ENCODE measurements at places on chromosomes 5 and 9.
A peak's percentile ranks its signal among the peaks of the same experiment; 100 is the strongest.

DNA sequence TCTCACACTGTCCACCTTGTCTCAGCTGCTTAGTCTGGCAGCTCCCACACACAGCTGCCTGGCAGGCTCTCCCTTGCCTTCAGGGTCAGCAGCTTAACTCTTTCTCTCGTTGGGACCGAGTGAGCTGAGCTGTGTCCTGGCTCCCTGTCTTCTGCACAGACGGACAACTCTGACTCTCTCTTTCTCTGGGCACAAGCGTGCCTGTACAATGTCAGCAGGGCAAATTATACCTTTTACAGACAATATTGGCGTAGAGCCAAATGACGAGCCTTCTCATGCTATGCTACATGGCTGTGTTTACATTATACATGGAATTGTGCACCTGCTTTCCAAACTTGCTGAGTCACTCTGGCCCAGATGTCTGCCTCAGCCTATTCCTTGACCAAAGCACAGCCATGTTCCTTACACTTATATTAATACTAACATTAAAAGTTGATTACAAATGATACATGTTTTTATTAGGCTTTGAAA is 188.6 kb downstream of the CYLC2 start:
- no peak for DNase-seq

GRCh38 chr5:59837071-59837470 is 56.5 kb downstream of the PDE4D start:
- DNase-seq: no peak

DNA sequence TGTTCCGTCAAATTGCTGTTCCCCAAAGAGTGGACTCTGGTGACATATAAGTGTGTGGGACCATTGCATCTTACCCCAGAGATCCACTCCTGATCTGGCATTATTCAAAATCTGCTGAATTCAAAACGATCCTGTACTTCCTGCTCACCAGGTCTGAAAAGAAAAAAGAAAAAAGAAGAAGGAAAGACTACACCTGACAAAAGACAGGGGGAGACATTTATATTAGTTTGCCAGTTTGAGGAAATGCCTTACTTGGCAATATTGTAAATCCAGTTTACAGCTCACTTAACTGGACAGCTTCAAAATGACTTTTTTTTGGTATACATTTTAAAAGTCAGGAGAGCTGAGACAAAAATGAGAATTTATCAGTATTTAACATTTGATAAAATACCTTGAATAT is 15.0 kb upstream of the GRHPR start:
- peak; percentile 16 for DNase-seq

- DNase-seq: no peak
These were observed 165.6 kb downstream of the YTHDC2 start for GRCh38 chr5:113678924-113679575.

GRCh38 chr9:96122751-96123150 is 179.2 kb downstream of the HSD17B3 start:
- no peak for DNase-seq

GRCh38 chr5:163459819-163460561 is at the start of gene NUDCD2:
NUDCD2 (minus strand) TSS chr5:163460102; CDS start chr5:163460050, 52 bp downstream.
- DNase-seq: peak; percentile 96

GRCh38 chr5:57862471-57862911 is 379.9 kb upstream of the ACTBL2 start:
- DNase-seq: no peak

DNA sequence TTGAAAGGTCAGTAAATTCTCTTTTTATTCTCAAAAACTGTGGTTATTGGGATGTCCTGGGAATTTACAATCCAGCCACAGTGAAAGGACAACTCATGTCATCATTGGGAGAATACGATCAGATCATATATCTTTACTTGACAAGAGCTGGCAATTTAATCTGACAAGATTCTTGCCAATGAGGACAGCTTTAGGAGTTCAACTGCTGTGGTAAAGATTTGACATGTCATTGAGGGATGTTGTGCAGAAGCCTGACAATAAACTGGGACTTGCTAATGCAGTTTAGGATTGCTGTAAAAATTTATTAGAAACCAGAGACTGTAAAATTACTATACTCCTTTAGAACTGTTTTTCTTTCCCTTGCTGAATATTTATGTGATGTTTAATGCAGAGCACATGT is 1131.0 kb downstream of the MAT2B start:
- no peak for DNase-seq

GRCh38 chr5:96702503-96703383 is 40.6 kb downstream of the CAST start:
- DNase-seq: no peak

GRCh38 chr9:136603901-136604814 is 58.3 kb upstream of the NOTCH1 start:
- no peak for DNase-seq

DNA sequence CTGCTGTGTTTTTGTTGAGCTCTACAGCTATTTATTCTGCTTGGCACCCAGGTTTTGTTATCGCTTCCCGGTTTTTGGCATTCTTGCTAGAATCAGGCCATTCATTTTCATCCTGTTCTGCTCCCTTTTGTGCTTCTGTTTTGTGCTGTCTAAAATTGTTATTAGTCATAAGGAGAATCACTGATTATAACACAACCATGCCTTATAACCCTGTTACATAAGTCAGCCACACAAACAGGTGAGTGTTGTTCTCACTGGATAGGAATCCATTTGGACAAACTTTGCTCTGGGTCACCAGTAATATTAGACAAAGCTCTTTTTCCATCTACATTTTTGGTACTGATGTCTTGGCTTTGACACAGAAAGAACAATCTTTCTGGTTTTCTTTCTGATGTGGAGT is 622.8 kb downstream of the PSAT1 start:
- DNase-seq: no peak

GRCh38 chr9:126248680-126249079 is 77.9 kb upstream of the MVB12B start:
- no peak for DNase-seq

DNA sequence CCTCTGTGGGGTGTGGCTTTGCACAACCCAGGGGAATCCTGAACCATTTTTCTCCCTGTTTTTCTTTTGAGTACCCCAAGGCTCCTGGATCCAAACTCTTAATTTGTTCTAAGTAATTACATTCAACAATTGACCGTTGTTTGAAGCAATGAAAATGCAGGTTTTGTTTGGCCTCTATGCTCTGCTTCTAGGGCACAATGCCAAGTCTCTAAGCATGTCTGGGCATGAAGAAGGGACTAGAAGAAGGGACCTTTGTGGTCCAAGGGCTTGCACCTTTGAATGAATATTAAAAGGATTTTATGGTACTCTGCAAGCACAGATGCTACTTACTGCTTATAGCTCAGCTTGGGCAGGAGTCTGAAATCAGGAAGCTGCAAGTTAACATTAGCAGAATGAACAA is 6.6 kb upstream of the ENC1 start:
- no peak for DNase-seq

- DNase-seq: no peak
These were observed 404.0 kb downstream of the TLE4 start for GRCh38 chr9:79975621-79976256.

DNA sequence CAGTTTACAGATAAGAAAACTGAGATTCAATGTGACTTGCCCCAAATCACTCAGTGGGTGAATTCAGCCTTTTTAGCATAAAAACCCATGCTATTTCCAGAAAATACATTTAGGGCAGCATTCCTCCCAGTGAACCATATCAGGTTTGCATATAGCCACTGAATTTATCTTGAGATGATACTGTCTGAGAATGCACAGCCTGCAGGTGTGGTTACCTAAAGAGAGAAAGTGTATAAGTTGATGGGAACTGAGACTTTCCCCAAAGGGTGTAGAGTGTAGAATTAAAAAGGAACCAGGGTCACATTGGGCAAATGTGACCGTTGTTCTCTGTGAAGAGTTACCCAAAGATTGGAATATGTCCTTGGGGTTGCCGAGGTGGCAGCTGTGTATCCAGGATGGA is 100.0 kb upstream of the PIK3R1 start:
- no peak for DNase-seq

DNA sequence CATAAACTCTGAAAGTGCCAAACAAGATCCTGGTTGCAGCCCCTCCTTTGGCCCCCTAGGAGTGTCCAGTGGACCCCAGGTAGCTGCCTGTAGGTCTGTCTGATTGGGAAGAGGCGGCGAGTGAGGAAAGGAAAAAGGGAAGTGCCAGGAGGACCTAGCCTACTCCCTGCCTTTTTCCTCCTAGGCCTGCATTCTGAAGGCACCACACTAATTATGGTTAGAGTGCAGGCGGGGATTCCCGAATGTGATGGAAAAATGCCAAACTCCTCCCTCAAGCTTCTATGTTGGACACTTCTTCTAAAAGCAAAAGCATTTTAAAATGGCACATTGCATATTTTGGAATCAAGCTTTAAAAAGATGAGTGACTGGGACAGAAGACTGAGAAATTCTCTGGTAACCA is 83.2 kb upstream of the SMIM15 start:
- no peak for DNase-seq

DNA sequence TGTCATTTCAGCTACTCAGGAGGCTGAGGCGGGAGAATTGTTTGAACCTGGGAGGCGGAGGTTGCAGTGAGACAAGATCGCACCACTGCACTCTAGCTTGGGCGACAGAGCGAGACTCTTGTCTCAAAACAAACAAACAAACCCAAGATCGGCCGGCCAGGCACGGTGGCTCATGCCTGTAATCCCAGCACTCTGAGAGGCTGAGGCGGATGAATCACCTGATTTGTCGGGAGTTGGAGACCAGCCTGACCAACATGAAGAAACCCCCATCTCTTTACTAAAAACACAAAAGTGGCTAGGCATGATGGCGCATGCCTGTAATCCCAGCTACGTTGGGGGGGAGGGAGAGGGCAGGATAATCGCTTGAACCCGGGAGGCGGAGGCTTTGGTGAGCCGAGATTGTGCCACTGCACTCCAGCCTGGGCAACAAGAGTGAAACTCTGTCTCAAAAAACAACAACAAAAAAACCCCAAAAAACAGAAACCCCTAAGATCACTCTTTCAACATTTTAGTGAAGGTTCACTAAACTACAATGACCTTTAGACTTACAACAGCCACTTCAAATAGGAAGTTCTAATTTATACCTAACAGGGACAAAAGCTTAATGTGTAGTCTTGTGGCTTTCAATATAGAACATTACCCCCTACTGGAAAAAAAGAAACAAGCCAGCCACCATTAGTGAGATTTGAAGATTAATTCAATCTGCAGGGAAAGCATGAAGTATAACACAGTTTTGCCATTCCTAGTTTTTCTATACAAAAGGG is 7.0 kb downstream of the HSPA9 start:
- DNase-seq: no peak

- no peak for DNase-seq
These were observed 32.9 kb downstream of the OTULINL start for GRCh38 chr5:14614490-14614889.

DNA sequence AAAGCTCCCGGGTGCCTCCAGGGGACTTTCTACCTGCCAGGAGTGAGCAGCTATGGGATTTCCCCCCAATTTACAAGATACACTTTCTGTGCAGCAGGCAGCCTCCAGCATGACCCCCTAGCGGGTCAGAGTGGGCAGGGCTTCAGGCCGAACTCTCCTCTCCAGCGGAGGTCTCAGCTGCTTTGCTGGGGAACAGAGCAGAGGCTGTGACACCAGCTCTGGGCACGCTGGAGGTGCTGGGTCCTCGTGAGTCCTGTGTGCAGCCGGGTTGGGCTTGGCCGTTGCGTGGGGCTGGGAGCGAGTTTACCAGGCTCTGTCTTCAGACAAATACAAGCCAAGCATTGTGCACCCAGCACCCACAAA is 2.9 kb downstream of the NRARP start:
- no peak for DNase-seq

DNA sequence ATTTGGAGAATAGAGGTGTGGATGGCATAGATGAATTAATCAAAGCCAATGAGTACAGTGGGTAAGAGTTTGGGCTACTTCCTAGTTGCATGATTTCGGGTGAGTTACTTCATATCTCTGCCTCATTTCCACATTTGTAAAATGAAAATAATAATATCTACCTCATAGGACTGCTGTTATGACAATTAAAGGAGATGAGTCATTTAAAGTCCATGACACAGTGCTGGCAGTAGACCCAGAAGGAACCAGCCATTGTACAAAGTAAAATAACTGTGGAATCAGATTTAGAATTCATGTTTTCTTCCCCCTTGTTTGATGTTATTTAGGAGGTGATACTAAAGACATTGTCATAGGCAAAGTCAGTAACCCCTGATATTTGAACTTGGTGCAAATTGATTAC is 139.5 kb upstream of the SLC27A6 start:
- DNase-seq: no peak

GRCh38 chr5:36045895-36046294 is 20.8 kb downstream of the UGT3A2 start:
- DNase-seq: no peak

GRCh38 chr9:26243726-26244125 is 565.5 kb upstream of the TUSC1 start:
- DNase-seq: no peak

- DNase-seq: no peak
These were observed 26.0 kb downstream of the DDX4 start for GRCh38 chr5:55763746-55764420.

GRCh38 chr9:80811003-80811402 is 878.3 kb downstream of the TLE1 start:
- DNase-seq: no peak

DNA sequence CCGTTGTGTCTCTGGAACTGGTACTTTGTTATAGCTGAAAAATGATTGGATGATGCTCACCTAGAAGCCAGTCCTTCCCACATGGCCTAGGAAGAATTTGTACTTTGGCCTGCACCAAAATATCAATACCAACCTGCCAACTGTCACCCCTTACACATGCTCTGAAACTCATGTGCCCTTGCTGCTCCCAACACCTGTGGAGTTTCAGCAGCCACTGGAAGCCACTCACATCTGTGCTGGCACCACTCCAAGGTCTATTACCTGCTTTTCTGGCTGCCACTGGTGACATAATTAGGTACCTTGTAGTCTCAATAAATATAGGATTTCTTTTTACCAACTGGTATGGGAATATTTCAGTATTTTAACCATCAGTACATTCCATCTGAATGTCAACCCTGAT is 363.6 kb downstream of the SH3GL2 start:
- DNase-seq: no peak

GRCh38 chr9:17723656-17724055 is 144.8 kb downstream of the SH3GL2 start:
- no peak for DNase-seq

All from GF-D8 (cell line).